NCI-H460 (cell line): ENCODE measurements at places on chromosomes 7 and 10.

DNA sequence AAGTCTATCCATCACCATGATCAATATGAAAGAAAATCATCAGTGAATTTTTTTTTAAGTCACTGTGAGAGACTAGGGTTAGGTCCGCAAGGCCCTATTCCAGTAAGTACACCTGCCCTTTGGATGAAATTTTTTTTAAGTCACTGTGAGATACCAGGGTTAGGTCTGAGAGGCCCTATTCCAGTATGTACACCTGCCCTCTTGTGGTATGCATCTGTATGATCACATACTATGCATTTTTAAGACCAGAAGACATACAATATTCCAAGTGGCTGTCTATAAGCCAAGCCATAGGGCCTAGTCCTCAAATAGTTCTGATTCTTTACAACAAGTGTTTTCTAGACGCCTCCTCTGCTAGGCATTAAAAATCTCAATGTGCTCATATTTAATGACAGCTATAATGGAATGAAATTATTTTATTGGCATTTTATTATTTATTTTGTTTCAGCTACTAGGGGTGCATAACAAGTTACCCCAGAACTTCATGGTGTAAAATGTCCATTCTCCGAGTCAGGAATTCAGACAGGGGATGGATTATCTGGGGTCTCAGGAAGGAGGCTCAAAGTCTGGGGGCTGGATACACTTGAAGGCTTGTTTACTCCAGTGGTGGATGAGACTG is 53.1 kb downstream of the TEX36 start:
- DNase-seq, result peak; percentile 56

GRCh38 chr7:25206765-25207164 is 21.5 kb downstream of the NPVF start:
- DNase-seq, result no peak

DNA sequence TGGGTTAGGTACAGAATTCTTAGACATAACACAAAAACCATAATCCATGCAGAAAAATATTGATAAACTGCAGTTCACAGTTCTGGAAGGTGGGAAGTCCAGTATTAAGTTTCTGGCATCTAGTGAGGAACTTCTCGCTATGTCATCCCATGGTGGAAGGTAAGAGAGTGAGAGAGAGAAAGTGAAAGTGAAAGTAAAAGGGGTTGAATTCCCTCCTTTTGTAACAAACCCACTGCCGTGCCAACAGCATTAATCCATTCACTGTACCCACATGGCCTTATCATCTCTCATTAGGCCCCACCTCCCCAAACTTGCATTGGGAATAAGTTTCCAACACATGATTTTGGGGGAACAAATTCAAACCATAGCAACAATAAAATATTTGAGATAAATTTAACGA is 17.1 kb downstream of the ZNF485 start:
- no peak for DNase-seq

DNA sequence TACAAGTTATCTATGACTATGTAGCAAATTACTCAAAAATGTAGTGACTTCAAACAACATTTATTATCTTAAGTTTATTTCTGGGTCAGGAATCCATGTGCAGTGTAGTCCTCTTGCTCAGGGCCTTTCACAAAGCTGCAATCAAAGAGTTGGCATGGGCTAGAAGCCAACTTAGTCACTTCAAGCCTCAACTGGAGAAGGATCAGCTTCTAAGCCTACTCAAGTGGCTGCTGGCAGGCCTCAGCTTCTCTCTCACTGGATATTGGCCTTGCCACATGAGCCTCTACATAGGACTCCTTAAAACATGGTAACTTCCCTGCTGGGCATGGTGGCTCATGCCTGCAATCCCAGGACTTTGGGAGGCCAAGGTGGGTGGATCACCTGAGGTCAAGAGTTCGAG is 5.0 kb upstream of the NFE2L3 start:
- no peak for DNase-seq
